Activated naive CD4-positive, alpha-beta T cell treated with anti-CD3 and anti-CD28 coated beads, Interleukin-2, amount 50 U/mL, for 16 hours (primary cell): ENCODE measurements at places on chromosomes 16 and 17.

GRCh38 chr16:23597003-23597756, 1.1 kb upstream of the NDUFAB1 start:
- no peak for DNase-seq

DNA sequence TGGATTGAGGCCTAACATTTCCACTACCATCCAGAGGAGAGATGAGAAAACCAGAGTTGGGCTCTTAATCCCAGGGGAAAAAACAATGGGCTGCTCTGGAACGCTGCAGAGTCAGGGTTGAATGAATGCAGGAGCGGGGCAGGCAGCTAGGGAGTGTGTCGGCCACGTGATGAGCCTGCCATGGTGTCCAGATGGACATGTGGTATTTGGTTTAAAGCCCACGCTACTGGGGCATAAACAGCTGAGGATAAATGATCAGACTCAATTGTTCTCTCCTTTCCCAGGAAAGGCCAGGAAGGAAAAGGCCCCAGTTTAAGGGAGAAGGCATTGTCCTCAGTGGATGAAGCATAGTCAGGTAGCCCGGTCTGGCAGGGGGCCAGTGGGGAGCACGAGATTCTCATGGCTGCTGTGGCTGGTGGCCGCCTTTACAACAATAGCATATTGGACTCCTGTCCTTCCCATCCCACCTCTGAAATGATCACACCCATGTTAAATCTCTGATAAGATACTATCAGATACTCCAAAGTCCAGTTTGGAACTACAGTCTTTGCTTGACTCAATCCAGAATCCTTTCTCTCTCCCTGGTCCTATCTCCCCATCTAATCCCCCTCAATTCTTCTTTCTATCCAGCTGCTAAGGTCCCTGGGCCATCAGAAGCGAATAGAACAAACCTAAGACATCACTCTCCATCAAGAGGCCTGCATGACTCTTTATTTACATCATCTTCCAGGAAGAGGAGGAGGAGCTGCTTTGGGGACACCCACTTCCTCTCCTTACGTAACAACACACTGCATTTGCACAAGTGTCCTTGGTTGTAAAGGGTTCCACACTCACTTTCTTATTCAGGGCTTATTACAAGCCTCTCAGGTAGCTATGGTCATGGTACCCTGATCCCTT, 20.4 kb downstream of the CA4 start:
- DNase-seq: no peak

DNA sequence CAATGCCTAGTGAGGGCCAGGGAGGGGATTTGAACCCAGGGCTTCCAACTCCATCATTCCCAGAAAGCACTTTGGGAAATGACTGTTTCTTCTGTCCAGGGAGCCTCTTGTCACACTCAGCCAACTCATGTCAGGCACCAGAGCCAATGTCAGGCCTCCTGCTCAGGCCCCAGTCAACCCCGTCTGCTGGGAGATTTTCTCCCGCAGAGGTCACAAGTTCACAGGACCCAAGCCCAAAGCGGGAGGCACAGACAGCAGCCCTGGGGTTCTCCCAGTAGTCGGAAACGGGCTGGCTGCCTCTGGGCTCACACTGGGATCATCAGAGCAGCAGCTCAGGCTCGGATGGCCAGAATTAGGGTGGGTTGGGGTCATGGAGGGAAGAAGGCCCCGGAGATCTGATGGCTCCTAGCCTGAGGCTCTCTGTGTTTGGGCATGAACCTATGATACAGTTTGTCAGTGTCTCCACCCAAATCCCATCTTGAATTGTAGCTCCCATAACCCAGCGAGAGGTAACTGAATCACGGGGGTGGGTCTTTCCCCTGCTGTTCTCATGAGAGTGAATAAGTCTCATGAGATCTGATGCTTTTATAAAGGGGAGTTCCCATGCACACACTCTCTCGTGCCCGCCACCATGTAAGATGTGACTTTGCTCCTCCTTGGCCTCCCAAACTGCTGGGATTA, 255.5 kb downstream of the PARN start:
- DNase-seq: no peak

DNA sequence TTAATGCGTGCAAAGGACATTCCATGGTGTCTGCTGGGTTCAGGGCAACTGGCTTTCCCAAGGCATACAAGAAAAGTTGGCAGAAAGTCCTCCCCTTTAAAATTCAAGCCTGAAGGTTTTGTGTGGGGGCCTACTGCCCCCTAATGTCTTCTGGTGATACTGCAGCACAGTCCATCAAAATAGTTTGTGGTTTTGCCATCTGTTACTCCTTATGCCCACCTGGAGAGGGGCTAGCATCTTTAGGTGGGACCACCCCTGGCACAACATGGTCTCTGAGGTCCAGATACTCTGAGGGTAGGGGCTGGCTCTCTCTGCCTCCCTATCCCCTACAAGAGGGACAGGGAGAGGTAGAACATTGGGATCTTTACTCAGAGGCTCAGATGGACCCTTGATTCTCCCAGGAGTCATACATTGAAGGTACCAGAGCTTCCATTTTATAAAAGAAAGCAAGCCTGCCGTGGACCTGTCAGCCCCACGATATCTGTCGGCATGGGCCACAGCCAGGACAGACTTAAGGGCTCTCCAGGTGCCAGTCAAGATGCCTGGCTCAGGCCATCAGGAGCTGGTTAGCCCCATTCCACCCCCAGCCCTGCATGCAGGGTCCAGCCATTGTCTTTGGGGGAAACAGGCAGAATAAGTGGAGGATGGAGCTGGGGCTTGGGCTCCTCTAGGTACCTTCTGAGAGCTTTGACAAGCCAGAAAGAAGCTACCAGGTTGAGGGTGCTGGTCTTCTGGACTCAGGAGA, 6.3 kb downstream of the ESRP2 start:
- DNase-seq: peak; percentile 42

DNA sequence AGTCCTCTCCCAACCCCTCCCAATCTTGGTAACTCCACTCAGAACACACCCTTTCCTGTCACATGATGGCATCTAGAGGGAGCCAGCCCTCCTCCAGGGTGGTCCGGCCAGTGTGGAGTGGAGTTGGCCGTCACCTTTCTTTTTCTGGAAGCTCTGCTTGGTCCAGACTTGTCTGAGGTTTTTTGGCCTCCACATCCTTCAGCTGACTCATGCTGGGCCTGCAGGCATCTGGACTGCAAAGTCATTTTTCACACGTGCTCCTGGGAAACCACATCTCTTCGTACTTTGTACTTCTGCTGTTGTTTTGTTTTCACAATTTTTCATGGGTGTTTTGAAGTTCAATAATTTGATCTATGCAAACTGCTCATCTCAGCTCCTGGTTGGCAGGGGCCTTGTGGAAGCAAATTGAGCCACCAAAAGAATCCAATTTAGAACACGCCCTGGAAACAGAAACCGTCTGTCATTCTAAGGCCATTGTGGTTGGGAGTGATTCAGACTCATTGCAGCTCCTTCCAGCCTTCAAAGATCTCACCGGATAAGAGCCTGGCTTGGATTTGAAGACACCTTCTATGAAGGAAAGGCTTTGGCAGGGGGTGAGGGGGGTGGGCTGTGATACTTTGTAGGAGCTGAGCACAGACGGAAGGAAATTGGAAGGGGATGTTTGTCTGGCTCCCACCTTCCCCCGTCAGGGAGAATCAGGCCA, 42.4 kb upstream of the NF1 start:
- no peak for DNase-seq

DNA sequence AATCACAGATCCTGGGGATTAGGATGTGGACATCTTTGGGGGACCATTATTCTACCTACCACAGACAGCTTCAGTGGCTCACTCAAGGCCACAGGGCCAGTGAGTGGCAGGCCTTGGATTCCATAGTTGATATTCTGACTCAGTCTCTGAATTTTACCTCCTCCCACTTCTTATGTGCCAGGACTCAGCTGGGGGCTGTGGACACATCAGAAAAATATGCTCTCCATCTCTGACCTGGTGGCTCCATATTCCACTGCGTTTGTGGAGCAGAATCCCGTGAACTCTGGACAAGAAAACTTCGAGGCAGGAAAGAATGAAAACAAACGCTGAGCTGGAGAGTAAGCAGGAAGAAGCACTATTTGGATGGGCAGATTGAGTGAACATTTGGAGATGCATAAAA, 301.8 kb upstream of the MAF start:
- no peak for DNase-seq

DNA sequence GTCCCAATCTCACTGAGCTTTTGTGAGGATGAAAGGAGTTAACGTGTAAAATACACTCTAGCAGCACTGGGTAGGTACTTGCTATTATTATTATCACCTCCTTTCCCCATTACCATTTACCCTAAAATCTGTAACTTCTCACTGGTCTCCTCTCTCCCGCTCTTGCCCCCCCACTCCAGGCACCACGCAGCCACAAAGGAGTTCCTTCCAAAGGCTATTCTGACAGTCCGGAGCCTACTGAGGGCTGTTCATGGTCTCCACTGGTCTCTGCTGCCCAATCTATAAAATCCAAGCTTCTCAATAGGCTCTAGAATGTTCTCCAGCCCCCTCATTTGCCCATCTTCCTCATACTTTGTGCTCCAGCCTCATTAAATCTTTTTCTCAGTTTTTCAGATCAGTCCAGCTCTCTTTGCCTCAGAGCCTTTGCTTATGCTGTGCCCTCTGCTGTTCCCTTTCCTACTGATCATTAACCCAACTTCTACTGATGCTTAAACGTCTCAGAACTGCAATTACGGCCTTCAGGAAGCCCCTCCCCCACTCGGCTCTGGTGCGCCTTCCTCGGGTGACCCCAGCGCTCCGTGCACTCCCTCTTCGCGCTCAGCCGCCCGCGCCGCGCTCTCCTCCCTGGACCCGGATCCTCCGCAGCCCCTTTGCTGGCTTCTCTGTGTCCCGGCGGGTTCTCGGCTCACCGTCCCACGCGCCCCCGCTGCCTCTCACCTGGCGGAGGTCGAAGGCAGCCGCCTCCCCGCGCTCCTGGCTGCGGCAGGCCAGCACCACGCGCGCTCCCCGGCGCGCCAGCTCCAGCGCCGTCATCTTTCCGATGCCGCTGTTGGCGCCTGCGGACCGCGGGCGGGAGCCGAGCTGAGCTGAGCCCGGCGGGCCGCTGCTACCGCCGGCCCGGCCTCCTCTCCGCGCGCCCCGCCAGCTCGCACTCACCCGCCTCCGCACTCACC, 737 bp downstream of the DHRS13 start:
- DNase-seq: peak; percentile 60

- no peak for DNase-seq
Observed at GRCh38 chr17:7720125-7720524, 2.6 kb downstream of the DNAH2 start.

DNA sequence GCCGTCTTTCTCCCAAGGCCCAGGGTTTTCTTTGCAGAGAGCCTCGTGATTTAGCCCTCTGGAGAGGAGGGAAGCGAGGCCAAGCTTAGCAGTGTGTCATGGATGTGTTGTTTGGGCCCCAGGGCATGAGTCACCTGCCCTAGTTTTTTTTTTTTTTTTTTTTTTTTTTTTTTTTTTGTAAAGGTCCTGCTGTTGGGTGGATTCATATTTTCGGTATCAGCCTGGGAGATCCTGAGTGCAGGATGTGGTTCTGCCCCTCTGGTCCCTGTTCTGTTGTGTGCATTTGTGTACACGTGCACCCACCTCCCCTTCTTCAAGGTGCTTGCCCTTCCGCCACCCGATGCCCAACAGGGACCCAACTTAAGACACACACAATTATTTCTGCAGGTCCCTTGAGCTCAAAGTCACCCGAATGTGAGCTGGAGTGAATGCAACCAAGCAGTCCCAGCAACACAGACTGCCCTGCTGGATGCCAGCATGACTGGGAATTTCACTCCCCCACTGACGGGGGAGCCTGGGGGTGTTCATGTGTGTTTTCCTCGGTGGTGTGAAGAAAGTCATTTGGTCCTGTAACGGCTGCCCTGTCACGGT, 265.8 kb upstream of the TNRC6C start:
- no peak for DNase-seq

DNA sequence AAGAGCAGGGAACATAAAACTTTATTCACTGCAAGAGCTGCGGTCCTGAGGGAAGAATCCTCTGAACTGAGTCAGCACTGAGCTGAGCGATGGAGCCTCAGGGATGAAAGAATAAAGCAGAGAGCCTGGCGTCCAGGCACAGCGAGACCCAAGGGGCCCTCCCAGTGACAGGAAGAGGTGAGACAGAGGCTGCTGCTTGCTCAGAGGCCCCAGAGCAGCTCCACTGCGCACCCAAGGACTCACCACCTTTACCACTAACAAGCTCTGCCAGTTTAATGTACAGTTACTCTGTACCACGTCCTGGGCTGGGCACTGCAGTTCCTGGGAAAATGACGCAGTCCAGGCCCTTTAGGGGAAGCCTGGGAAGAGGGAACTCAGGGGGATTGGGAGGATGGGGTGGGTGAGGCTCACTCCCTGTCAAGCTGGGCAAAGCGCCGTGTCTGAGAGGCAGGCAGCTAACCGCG, 5.6 kb downstream of the GFAP start:
- DNase-seq: no peak

- no peak for DNase-seq
Observed at GRCh38 chr17:34663714-34664113, 84.3 kb downstream of the TMEM132E start.

DNA sequence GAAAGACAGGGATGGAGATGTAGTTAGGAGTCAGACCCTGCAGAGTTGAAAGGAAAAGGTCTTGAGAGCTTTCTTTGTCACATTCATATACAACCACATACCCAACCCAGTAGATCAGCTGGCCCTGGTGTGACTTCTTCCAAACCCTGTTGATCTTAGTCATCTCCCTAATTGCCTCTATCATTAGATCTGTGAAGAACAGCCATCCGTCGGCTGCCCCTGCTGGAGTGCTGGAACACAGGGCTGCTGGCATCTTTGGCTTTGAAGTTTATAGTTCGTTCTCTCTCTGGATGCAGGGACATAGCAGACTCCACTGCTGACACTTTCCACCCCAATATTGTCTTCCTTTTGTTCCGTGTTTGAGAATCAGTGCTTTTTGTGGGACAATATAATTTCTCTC, 10.4 kb upstream of the SMG8 start:
- no peak for DNase-seq

DNA sequence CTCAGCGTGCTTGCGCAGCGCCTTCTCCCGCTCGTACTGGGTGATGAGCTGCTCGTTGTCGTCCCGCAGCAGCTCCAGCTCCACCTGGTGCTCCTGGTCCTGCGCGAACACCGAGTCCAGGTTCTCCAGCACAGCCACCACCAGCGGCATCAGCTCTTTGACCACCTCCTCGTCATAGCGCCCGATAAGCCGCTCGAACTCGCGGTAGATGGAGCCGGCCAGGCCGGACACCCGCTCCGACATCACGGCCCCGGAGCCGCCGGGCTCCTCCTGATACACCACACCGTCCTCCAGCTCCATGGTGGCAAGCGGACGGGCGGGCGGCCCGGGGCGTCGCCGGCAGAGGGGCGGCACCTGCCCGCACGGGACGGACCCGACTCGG, 320 bp downstream of the SPAG9 start:
- DNase-seq: peak; percentile 54

GRCh38 chr16:14004729-14005315, 66.3 kb upstream of the MRTFB start:
- DNase-seq: no peak

GRCh38 chr16:49738832-49739231, 117.1 kb downstream of the ZNF423 start:
- DNase-seq: no peak

GRCh38 chr16:12426122-12426521, 377.6 kb downstream of the CPPED1 start:
- no peak for DNase-seq
